HTR-8/SVneo (cell line): ENCODE measurements at places on chromosomes 1 and 21.
A peak's percentile ranks its signal among the peaks of the same experiment; 100 is the strongest.

- no peak for DNase-seq
These were observed 5.2 kb downstream of the CYB561D1 start for GRCh38 chr1:109499081-109499480.

GRCh38 chr1:16249596-16250241 is 12.7 kb upstream of the CPLANE2 start:
- DNase-seq, result no peak

GRCh38 chr1:160009081-160009480 is 22.7 kb downstream of the PIGM start:
- DNase-seq, result no peak

GRCh38 chr1:73180397-73181189 is 898.3 kb upstream of the NEGR1 start:
- no peak for DNase-seq

DNA sequence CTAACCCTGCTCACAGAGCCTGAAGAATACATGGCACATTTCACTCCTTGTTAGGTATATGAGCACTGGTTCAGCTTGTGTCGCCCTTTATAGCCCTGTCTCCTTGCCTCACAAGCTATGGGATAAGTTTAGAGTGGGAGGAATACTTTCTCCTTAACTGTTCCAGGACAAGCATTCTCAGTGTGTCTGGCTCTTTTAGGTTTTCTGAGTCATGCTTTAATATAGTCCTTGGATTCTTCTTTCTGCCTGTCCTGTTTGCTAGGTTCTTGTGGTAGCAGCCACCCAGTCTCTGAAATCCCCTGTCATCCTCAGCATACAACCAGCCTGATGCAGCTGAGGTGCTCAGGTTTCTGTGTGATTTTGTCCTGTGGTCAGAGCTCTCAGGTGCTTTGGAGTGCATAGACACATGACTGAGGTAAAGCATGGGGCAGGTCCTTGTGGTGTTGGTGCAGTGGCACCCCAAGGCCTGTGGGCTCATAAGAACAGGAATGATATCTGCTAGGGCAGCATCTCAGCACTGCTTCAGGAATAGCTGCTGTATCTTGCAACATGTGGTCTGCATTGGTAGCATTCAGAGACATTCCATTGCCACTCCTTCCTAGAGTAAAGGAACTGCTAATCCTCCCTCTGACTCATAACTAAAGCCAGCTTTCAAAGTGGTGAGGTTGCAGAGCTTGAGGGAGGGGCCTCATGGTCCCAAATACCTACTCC is 14.2 kb upstream of the CASQ2 start:
- peak; percentile 42 for DNase-seq

DNA sequence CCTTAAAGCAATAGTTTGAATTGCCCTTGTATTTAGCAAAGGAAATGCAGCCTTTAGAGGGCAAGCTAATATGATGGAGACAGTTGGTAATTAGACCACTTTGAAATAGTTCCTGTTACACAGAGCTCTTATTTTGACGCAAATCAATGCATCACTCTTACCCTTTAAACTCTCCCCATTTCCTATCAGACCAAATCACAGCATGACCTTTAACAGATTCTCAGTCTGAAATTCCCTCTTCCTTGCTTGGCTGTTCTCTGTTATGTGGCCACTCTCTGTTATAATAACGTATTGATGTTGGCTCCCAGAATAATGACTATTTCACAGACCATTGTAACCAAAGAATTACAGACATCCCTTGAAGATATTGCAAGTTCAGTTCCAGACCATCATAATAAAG is 66.9 kb upstream of the NGF start:
- no peak for DNase-seq

GRCh38 chr1:198328458-198329032 is 171.7 kb downstream of the NEK7 start:
- no peak for DNase-seq

DNA sequence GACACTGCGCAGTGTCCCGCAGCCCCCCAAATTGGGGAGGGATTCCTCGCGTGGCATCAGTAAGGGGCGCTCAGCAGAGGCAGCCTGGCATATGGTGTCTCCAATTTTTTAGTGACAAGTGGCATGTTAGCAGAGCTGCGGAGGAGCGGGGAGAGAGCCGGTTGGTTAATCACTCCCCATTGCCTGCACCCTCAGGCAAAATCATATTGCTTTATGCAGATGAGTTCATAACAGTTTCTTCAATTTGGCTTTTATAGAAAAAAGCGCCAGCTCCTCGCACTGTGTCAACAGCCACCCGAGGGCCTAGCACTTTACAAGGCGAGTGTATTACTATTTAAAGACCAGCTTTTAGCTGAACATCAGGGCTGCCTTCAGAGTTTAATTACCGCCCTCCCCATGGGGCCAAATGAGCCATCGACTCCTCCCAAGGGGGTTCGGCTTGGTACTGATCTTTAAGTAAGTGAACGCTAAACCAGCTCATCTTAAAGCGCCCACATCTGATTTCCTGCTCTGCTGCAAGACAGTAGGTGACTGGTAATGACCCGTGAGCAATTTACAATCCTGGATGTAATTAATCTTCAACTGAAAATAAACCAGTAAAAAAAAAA is 298.9 kb downstream of the DSCAM start:
- no peak for DNase-seq

- no peak for DNase-seq
These were observed 23.4 kb downstream of the RHBG start for GRCh38 chr1:156392452-156392853.

DNA sequence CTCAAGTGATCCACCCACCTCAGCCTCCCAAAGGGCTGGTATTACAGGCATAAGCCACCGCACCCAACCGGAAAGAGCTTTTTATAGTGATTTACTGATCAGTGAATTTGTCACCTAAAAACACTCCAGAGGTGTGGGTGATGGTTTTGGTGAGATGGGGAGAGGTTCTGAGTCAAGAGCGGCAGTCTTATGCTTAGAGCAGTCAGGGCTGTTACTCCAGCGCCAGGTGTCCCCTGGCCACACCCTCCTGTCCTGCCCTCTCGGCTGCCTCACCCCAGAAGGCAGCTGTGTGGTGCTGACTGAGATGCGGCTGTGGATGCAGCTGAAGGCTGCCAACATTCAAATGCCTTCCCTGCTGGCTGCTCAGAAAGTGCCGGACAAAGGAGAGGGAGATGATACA is 94.5 kb upstream of the LPGAT1 start:
- DNase-seq, result no peak

GRCh38 chr1:10586125-10586524 is 111.4 kb downstream of the PEX14 start:
- no peak for DNase-seq

DNA sequence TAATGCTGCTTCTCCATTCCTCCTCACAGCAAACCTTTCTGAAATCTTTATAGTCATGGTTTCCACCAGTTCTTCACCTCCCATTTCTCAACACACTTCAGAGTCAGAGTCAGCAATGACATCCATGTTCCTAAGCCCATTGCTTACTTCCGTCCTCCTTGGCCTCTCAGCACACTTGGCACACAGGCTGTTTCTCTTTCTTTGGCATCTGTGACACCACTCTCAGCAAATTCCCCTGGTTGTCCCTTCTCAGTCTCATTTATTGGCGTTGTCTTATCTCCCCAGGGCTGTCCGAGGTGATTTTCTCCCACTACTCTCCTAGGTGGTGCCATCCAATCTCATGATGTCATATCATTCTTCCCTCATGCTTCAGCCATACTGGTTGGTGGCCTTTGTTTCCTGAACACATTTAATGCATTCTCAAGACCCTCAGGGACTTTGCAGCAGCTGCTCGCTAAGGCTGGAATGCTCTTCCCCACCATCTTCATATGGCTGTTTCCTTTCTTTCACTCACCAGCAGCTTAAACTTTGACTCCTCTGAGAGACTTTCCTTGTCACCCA is 3.3 kb upstream of the LGALS8 start:
- no peak for DNase-seq

DNA sequence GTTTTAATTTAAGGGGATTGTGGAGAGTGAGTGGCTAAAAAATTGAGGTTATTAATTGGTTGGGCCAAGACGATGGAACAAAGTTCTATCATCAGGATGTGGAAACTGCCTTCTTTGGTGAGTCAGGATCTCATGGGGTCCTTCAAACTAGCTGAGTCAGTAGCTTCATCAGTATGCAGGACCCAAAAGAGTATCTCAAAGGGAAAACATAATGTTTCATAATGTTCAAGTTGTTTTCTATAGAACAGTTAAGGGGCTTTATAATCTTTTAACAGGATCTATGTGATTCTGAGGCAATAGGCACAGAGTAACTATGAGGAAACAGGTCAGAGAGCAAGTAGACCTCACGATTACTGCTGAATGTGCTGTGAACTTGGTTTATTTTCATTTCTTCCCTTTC is 3.2 kb upstream of the OLFML2B start:
- no peak for DNase-seq

DNA sequence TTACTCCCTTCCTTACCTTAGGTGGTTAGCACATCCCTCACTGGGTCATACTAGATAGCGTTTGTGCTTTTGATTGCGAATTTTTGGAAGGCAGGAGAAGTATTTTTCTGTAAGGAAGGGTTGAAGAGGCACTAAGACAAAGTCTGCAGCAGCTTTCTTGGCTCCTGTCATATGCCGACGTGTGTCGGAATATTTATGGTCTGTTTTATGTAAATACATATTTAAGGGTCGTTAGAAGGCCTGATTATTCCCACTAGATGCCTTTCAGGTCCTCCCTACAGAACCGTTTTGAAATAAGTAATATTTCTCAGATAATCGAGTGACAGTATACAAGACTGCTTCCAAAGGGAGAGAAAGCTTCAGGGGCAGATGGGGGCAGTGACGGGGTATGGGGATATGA is 10.0 kb downstream of the RNF220 start:
- DNase-seq, result no peak

DNA sequence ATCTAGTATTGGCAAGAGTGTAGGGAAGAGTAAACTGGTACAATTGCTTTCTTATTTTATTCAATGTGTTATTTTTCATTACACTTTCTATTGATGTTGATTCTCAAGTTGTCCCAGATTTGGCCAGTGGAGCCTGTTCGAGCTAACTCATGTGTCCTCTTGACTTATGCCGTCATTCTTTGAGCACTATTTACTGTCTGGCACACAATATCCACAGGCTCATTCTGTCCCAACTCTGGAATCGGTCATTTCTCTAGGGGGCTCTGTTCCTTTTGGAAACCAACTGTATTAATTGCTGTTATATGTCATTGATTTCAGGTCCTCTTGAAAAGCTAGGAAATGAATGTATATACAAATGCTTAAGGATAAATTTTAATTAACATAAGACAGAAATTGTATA is 22.4 kb upstream of the SFPQ start:
- no peak for DNase-seq

DNA sequence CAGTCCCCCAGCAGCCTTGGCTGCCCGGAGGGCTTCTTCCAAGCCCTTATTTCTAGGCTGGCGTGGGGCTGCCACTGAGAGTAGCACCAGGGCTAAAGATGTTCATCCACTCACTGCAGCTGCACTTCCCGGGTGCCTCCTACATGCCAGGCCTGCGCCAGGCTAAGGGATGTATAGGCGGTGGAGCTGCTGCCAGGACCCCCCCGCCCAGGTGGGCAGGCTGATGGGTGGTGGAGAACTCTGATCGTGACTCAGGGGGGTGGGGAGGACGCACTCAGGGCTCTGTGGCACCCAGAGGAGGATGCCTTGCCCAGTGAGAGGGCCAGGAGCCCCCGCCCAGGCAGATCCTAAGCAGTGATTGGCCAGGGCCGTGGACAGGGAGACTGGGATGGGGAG is 34.1 kb downstream of the CFAP74 start:
- DNase-seq, result no peak

DNA sequence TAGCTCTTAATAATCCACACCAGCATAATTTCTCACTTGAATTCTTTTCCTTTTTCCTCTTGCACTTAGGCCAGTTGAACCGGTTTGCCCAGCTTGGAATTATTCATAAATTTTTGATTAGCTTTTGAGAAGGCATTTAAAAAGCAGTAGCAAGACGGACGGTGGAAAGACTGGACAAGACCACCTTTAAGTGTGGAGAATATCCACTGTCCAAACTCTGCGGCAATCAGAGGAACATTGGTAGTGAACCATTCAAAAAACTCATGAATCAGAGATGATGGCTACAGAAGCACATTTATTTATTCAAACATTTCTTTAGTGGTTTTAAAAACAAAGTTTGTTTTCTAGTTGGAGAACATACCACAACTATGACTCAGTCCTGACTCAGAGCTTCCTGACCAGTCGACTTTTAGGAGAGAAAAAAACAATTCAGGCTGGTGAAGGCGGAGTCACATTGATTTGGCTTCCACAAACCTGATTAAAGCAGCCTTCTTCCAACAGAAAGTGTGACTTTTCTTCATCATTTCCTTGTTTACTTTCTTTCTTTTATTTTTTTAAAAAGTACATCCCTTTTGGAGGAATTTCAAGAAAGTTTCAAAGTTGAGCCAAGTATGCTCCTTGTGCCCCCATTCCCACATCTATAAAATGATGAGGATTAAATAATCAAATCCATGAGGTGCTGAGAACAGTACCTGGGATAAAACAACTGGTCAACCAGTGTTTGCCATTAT is 128.8 kb downstream of the ADSS2 start:
- DNase-seq, result peak; percentile 80

DNA sequence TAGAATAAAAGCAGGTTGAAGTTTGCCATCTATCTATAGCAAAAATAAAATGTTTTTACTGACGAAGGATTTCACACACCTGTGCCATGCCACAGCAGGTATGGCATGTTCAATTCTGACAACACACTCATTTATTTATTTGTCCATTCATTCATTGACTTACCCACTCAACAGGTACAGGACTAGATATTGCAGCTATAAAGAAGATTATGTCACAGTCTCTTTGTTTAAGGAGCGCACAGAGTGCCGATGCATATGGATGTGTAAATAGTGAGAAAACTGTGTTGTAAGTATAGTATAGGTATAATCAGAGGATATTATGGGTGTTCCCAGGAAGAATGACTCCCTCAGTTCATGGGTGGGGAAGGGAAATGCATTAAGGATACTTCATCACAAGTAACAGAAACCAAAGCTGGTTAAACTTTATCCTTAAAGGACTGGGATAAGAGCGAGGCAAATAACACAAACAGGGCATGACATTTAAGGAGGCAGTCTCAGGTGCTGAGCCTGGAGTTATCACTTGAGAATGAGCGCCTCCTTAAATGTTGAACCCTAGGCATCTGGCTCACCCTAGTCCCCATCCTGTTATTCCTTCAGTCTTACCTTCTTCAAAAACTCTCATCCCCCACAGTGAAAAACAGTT is 7.9 kb upstream of the ZRANB2 start:
- no peak for DNase-seq

- no peak for DNase-seq
These were observed 133.2 kb upstream of the GRIK3 start for GRCh38 chr1:37167479-37167878.

DNA sequence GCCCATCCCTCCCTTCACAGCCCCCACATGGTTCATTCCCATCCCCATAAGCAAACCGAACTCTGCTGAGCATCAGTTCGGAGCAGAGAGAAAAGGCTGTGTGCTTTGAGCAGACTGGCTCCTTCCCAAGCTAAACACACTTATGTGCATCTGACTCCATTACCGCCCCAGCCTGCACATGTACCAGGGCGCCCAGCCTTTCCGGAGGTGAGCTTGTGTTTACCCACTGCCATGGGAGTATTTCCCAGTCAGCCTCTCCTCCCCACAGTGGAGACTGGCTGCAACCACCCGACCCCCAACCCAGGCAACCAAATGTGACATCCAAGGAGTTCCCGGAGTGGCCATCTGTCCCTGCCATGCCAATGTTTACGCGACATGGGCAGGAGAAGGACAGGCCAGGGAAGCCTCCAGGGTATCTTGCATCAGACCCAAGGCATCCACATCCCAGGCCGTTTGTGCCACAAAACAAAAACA is 9.4 kb downstream of the TIAM1 start:
- no peak for DNase-seq
